Type B pancreatic cell (in vitro differentiated cells): ENCODE measurements at places on chromosomes 12 and 14.

DNA sequence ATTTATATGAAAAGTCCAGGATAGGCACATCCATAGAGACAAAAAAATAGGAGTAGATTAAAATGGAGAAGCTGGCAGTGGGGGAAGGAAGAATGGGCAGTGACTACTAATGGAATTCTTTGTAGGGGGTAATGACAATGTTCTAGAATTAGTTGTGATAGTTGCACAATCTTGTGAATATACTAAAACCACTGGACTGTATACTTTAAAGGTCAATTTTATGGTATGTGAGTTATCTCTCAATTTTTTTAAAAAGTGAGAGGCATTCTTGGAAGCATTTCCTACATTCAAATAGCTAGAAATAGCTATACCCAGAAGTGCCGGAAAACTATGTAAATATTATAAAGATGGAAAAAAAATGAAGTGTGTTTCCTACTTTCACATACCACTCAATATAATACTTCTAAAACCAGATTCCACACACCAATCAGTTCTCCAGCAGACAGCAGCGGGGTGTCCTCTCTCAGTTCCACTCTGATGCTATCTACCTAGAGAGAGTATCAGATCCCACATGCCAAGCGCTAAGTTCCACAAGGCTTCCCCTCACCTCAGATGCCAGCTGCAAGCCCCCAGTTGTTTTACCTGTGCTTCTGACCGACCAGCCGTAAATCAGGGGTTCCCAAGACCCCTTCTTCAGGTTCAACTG is 41.7 kb upstream of the NID2 start:
- DNase-seq: no peak

- no peak for DNase-seq
These were observed 215.7 kb downstream of the SYT10 start for GRCh38 chr12:33223956-33224355.

DNA sequence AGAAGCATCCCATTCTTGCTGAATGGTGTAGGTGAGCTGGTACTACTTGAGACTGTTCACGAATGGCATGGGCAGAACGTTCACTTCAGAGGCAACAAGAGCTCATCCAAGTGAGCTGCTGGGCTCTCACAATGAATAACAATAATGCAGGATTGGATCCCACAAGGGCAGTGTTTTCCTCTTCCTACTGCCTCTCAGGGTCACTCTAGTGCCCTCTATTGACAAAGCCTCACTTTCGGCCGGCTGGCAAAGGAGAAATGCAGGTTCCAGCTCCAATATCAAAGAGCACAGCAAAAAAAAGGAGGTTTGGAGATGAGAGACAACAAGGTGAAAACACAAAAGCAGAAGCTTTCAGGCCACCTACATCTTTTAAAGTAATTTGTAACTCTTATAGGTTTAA is 74.6 kb upstream of the MYF6 start:
- DNase-seq: no peak

DNA sequence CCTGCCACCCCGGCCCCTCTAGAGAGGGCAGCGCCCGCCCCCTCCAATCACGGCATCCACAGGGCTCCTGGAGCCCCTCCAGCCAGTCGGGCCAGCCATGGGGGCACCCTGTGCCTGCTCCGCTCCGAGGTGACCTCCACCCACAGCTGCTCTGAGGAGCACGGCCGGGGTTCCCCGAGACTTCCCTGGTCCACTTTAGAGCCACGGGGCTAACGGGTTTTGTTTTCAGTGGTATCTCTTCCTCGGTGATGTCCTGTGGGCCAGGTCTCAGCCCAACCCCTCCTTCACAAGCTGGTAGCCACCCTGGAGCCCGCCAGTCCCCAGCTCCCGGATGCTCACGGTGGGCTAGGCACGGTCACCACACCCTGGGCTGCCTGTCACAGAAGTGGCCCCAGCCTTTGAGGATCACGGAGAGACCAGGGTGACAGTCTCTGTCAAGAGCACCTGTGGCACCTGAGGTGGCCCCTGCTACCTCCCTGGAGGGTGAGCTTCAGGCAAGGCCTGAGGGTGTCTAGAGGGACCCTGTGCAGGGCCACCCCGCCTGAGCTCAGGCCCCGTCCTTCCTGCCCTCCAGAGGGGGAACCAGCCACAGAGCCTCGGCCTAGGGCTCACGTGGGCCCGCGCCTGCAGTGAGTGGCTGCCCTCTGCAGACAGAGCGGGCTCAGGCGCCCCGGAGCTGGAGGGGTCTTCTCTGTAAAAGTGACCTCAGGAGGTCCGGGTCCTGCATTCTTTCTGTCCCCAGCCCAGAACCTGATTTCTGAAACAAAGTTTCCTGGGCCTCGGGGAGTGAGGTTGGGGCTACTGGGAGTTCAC is 146.0 kb upstream of the C14orf180 start:
- DNase-seq: peak; percentile 68

GRCh38 chr14:100691395-100692056 is 35.2 kb upstream of the DLK1 start:
- DNase-seq: no peak

- no peak for DNase-seq
These were observed 228.4 kb upstream of the SOX5 start for GRCh38 chr12:24177889-24178288.
